ENCODE measurements at places on chromosomes 3 and 15.

DNA sequence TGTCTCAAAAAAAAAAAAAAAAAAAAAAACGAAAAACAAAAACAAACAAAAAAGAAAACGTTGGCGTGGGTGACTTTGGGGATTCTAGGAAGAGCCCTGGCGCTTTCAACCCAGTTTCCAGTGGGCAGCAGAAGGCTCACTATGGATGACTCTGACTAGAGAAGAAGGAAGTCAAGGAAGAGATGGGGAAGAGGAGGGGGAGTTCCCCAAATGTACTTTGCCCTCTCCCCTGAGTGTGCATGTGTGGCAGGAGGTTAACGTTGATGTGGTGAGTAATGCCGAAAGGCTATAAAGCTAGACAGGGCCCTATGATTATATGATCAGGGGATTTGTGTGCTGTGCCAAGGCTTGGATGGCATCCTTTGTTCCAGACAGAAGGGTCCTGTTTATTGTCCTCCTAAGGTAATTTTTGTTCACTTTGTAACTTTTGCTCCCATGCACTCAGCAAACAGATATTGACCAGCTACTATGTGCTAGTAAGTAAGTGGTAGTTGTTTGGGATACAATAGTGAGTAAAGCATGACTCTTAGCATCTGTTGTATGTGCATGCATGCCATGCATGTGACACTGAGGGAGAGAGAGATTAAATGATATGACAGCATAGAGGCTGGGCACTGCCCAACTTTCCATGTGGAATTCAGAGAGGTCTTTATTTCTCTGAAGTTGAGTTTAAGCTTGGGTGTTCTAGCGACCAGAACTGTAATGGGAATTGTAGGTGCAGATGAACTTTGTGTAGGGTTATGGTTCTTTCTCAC lies 750 bp upstream of the HHLA2 start:
- DNase-seq = no peak

GRCh38 chr3:107013641-107014040 lies 363.6 kb upstream of the CCDC54 start:
- DNase-seq = no peak

- no peak for DNase-seq
These were observed 32.4 kb downstream of the MEGF11 start for GRCh38 chr15:66221126-66221525.

- no peak for DNase-seq
These were observed 34.7 kb upstream of the NDUFB4 start for GRCh38 chr3:120561251-120562045.

GRCh38 chr3:28765194-28765593 lies 416.6 kb upstream of the AZI2 start:
- DNase-seq = no peak

- DNase-seq = no peak
These were observed 268.7 kb downstream of the BBX start for GRCh38 chr3:107791450-107791849.

DNA sequence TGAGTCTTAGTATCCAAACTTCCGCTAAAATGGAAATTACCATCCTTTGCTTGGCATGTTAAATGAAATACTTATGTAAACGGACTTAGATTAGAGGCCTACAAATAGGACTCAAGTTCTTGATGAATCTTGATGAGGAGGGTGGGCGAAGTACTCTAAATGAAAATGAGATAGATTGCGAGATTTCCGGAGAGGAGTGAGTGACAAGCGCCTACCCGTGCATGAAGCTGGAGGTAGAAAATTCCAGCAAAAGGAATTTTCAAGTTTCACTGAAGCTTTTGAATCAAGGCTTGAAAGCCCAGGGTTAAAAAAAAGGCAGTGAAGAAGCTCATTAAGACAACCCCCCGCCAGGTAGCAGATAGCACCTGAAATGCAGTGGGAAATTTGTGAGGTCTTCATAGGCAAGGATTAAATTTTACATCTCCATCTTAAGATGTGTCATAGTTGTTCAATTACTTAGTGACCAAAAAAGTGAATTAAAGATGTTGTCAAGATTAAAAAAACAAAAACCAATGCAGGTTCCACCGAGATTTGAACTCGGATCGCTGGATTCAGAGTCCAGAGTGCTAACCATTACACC lies 655 bp upstream of the RAB11A start:
- no peak for DNase-seq

GRCh38 chr3:101042996-101043686 lies 49.9 kb upstream of the ABI3BP start:
- DNase-seq = no peak

GRCh38 chr3:159266779-159267178 lies 464.9 kb downstream of the MFSD1 start:
- DNase-seq = no peak

- no peak for DNase-seq
These were observed 208.4 kb downstream of the TNIK start for GRCh38 chr3:171251835-171252234.

DNA sequence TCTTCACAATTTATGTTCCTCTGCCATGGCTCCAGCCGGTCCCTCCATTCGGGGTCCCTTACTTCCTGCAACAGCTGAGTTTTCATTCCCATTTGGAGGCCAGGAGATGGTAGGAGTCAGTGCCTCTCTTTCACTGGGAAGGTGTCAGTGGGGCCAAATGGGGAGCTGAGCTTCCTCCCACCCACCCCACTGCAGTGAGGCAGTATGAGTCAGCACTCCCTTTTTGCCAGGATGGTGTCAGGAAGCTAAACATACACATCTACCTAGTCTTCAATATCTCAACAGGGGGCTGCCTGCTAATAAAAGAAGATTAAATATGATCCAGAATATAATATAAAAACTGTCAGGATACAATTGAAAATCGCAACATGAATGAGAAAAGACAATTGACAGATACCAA lies 12.7 kb upstream of the ACTC1 start:
- DNase-seq = no peak

GRCh38 chr15:84883916-84884781 lies at the start of gene SLC28A1:
SLC28A1 (plus strand) TSS chr15:84884662; CDS start chr15:84887761, 3,099 bp downstream.
- no peak for DNase-seq

GRCh38 chr3:54527521-54527920 lies 400.3 kb downstream of the LRTM1 start:
- DNase-seq = no peak

DNA sequence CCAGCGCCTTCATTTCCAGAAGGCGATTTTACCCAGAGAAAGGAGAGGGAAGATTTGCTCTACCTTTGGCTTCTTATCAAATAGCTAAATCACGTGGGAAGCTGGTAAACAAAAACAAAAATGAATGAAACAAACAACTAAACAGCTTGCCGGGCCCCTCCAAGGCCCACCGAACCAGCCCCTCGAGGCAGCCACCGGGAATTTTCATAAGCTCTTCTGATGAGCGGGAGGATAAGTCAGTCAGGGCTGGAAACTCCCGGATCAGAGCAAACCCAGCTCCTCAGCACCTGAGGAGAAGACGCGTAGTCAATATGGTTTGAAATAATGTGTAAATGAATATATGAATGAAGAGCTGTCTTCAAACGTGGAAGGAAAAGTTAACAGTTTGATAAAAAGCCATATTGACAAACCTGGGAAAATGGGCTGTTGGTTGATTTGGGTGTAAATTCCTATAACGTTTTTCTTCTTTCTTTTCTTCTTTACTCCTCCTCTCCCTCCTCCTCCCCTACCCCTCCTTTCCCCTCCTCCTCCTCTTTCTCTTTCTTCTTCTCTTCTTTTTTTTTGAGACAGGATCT lies 10.7 kb downstream of the RPLP1 start:
- DNase-seq = no peak

Measured in activated CD8-positive, alpha-beta memory T cell treated with anti-CD3 and anti-CD28 coated beads for 48 hours (primary cell).